Calu3 (cell line): ENCODE measurements at places on chromosomes 2 and 18.
A peak's percentile ranks its signal among the peaks of the same experiment; 100 is the strongest.

DNA sequence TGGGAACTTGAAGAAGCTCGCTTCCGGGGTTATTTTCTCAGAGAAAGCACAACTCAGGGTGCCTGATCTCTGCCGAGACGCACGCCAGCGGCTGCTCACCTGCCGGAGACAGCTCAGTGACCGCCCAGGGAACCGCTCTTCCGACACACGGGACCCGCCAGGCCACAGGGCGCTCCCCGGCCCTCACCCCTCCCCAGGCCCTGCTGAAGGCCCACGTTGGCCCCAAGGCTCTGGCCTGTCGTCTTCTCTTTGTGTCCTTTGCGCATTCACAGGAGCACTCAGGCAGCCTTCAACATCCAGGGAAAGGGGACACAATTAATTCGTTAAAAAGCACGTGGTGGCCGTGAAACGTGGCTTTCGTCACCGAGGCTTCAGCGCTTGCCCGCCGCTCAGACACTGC, 276.3 kb upstream of the SALL3 start:
- DNase-seq, result no peak

DNA sequence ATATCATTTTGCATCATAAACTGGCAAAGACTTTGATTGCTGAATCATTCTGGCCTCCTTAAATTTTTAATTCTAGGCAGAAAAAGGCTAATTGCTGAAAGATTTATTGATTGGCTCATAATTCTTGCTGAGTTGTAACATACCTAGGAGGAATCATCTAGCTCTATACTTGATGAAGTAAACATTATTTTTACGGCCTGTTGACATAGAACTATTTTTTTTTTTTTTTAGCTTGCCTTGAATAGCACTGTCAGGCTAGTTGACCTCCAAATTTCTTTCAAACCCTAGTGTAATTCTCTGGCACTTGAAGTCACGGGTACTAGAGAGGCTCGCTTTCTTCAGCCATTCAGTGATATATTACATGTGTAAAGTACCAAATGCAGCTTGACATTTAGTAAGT, 2.8 kb downstream of the SERPINB12 start:
- no peak for DNase-seq

DNA sequence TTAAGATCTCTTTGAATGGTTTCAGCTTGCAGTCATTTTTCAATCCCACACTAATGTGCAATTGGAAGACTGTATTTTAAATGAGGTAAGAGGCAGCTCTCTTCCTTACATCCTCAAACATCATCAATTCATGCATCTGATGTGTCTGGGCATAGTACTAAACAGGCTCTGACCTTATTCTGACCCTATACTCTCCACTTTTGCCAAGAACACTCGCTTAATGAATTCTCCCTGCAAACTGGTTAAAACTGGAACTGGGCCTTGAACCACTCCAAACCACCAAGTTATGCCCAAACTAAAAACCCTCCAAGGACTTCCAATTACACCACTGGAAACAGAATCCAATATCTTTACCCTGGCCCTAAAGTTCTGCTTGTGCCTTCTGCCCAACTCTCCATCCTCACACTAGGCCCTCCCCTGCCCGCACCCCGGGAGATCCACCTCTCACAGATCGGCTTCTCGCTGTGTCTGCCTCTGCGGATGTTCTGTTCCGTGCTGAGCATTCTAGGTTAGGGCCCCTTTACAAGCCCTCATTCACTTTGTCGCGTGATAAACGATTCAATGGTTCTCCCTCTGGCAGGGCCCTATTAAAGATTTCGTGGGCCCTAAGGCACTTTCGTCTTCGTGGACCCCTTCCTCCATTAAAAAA, 1.2 kb downstream of the M1AP start:
- DNase-seq, result no peak

DNA sequence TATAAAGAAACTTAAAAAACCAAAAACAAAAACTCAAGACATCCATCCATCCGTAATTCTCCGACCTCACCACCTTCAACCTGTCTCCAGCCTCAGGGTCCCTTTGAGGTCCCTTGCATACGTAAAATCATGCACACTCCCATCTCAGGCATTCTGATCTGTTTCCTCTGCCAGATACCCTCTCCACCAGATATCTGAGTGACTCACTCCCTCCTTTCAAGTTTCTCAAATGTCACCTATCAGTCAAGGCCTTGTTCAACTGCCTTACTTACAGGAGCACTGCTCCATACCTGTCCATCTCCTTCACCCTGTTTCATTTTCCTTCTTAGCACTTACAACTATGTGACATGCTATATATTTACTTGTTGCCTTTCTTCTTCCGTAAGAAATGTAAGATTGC, 369.3 kb downstream of the NBAS start:
- DNase-seq, result no peak

GRCh38 chr18:68660354-68661183, 54.3 kb downstream of the TMX3 start:
- no peak for DNase-seq

DNA sequence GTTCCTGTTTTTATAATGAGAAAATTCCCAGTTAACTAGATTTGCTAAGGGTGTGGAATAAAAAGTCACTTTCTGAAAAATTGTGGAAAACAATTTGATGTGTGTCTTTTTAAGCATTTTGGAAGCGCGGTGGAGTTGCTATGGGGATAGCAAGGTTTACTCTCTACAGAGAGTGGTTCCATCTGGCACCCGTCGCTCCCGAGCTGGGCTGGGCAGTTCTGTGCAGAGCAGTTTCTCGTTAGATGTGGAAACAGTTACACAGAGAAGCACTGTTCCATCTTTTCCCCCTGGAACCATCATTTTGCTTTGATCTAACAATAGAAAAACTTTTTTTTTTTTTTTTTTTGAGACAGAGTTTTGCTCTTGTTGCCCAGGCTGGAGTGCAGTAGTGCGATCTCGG, 17.4 kb downstream of the LDLRAD4 start:
- no peak for DNase-seq

DNA sequence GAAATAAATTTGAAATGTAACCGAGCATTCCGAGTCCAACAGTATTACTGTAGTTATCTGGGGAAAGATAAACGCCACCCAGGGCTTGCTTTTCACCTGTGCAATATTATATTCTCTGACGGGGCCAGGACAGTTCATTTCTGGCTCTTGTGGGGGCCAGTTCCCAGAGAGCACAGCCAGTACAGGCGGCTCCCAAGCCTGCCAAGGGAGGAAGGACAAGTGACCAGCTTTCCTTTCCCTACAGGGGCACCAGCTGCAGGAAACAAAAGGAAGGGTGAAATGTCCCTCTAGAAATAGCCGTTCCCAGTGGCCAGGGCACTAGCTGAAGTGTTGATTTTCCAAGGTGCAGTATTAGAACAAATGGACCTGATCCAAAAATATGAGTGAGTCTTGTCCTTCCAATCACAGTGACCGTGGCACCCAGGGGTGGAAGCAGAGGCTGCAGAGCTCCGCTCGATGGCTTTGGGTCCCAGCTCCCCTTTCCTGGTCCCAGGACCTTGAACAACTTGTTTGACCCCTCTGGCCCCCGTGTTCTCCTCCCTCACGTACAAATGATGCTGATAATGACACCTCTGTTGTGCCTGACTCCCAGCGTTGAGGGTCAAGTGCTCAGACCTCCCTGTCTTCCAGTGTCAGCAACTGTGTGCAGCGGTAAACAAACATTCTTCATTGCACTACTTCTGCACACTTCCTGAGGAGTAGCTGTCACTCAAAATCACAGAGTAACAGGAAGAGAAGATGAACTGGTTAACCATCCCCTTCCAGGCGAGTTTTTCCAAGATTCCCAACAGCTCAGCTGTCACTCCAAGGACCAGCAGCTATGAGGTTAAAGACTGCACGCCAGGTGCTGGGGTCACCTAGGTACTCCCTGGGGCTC, 40.9 kb downstream of the GYPC start:
- no peak for DNase-seq

- no peak for DNase-seq
Observed at GRCh38 chr2:58845011-58845410, 603.9 kb upstream of the FANCL start.

DNA sequence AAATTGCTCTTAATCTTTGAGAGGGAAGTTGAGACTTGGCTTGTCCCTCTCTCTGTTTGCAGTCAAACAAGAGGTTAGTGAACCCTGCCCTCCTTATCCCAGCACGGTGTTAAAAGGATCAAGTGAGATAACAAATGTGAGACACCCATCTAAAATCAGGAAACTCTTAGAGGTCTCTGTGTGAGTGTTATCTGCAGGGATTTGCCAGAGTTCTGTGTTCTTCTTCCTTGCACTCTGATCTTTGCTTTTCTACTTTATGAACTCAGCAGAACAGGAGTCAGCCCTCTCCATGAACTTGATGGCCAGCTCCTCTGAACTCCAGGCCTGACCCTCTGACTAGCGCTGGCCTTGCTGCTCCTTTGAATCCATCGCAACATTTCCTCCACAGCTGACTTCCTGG, 123.8 kb downstream of the NCKAP5 start:
- no peak for DNase-seq

DNA sequence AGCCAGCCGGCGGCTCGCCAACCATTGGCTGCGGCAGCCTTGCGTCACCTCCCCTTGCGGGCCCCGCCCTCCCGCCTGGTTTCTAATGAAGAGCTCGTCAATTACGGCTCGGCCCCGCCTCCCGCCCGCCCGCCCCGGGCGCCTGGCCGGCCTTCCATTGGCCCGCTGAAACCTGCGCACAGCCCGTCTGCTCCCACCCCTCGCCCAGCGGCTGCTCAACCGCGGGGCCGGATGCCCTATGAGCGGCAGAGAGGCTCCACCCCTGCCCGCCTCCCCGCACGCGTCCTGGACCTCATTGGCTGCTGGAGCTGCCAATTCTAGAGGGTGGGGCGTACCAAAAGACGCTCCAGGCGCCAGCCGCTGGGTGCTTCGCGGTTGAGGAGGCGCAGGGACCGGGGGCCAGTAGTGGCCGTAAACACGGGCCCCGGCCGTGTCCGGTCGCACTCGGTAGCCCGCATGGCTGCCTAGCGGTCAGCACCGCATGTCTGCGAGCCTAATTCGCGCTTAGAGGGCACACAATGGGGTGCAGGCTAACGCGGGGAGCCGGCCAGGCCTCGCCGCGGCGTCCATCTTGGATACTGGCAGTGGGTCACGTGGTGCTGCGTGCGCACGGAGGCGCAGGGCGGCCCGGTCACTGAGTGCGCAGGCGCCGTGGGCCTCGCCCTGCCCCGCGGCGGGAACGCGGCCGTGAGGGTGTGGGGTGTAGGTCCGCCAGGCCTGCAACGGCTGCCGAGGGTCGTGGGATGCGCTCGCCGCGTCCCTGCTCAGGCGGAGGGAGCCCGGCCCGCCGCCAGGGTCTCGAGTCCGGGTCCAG, 454 bp upstream of the HDAC4 start:
- peak; percentile 98 for DNase-seq

- DNase-seq, result no peak
Observed at GRCh38 chr2:235806986-235807750, 313.3 kb downstream of the AGAP1 start.

DNA sequence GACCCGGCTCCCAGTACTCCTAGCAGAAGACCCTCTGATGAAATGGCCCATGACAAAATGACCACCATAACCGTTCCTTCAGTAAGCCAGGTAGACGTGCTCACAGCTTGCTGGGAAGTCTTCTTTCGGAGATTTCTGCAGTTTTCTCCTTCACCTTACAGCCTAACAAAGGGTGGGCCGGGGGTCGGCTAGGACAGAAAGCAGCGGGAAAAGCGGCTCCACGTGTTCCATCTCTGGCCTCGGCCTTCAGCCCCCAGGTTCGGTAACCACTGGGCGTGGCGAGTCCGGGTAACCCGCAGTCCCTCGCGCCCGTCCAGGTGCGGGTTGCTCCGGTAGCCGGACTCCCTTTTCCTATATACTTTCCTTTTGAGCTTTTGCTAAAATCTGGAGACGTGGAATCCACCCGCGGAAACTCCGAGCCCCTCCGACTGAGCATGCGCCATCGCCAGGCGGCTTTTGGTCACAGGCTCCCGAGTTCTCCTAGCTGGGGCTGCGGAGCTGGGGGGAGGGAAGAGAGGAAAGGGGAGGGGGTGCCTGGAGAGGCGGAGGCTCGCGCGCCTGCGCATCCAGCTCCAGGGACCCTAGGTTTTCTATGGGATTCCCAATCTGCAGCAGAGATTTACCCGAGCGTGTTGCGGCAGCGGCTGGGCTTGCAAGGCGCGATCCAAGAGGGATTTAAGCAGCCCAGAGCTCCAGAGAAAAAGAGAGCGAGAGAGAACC, at the start of gene VSNL1:
Gene VSNL1 (plus strand): TSS at position 604 of the 720 bp plus-strand sequence. CDS start 51,379 bp downstream, outside the sequence.
- peak; percentile 5 for DNase-seq

- no peak for DNase-seq
Observed at GRCh38 chr2:76204048-76204447, 493.3 kb upstream of the GCFC2 start.

DNA sequence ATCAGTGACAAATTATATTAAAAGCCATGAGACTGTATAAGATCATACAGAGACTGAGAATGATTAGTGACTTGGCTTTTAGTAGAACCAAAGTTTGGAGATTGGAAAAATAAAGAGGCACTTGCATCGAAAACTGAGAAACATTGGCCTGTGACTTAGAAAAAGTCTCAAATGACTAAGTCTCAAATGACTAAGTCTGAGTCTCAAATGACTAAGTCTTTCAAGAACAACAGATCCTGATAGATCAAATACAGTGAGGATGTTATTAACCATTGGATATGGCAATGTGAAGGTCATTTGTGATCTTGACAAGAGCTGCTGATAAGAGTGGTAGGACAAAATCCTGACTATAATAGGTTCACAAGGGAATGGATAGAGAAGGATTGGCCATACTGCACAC, 135.5 kb upstream of the FANCL start:
- DNase-seq, result no peak

GRCh38 chr2:156466739-156467405, 30.7 kb downstream of the GPD2 start:
- DNase-seq, result no peak

- no peak for DNase-seq
Observed at GRCh38 chr18:60247103-60247502, 125.5 kb downstream of the MC4R start.

GRCh38 chr2:134773759-134774742, 55.3 kb upstream of the TMEM163 start:
- DNase-seq, result no peak

- DNase-seq, result no peak
Observed at GRCh38 chr2:160085662-160086061, 23.2 kb upstream of the PLA2R1 start.

GRCh38 chr2:172888714-172889669, 153.3 kb downstream of the RAPGEF4 start:
- no peak for DNase-seq

- DNase-seq, result peak; percentile 67
Observed at GRCh38 chr18:31424383-31424988, 23.1 kb upstream of the DSG3 start.

DNA sequence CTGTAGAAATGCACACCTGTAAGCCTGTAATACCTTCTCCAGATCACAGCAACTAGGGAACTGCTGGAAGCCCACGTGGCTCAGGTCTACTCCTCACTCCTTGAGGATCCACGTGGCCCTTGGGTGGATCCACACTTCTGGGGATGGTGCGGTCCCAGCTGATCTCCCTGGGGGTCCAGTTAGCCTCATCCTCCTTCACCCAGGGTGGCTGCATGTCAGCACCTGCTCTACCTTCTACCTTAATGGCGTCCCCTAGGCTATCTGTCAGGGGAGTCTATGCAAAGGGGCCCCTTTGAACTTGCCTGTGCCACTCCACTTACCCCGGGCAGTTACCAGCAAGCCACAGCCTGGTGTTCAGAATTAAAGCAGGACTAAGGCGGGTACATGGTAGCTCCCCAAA, 284.7 kb downstream of the MYCN start:
- no peak for DNase-seq

- DNase-seq, result peak; percentile 86
Observed at GRCh38 chr2:85132834-85133637, at the start of gene TCF7L1. TSS of gene TCF7L1 (plus strand) at chr2:85133392. CDS start at chr2:85133685, 293 bp downstream.
